ENCODE measurements at places on chromosomes 6 and 20.
A peak's percentile ranks its signal among the peaks of the same experiment; 100 is the strongest.

DNA sequence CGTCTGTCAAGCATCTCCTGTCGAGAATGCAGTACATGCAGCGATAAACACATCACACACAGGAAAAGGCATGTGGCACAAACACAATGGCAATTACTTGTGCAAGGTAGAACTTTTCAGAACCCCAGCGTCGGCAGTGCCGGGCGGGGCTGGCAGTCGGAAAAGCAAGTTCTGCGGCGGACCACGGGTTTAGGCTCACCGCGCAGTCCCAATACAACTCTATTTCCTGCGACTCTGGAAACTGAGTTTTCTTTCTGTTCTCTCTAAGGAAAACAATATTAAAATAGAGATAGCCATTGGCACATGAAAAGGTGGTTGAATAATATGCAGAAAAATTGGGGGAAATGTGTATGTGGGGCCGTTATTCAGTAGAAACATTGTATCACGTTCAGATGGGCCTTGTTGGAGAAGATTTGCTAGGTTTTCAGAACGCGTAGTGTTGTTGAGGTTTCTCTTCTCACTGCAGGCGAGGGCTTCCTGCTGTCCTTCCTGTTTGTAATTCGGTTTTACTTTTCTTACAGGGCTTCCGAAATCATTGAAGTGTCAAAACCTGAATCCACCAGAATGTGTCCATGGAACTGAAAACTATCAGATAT, 369.5 kb downstream of the THBS2 start:
- no peak for DNase-seq

DNA sequence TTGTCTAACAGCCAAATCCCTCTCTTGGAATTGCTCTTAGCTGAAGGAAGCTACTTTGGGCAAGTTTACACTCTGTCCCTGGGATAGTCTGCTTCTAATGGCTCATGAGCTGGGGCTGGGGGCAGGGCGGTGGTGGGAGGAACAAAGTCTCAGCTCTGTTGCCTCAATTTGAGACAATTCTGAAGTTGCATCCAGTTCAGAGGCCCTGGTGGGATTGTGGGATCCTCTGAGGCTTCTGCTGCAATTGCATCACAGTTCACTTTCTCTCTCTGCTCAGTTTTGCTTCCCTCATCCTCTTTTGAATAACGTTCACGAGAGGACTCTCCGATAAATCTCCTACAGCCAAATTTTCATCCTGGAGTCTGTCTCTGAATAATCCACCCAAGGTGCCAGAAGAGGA, 440.6 kb upstream of the SLC35B3 start:
- no peak for DNase-seq

DNA sequence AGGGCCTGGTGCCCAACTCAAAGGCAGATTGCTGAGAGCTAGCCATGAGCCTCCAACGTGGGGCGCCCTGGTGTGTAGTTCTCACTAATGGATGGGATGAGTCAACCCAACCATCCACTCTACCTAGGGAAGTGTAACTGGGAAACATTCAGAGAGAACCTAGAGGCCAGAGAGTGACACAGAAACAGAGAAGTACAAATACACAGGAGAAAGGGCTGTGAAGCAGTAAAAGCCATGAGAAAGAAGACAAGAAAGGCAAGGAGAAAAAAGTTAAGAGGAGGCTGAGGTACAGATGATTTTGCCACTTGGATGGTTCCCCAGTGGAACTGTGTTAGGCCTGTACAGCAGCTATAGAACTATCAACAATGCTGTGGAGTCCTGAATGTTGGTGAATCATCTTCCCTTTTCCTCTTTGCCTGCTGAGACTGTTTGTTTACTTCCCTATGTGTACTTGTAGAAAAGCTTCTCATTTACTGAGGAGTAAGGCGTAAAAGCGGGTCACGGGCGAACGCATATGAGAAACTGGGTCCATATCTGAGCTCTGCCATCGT, 39.0 kb downstream of the MAN1A1 start:
- no peak for DNase-seq

- DNase-seq = peak; percentile 45
These were observed 768.4 kb upstream of the DEFB115 start for GRCh38 chr20:30488941-30489613.

- no peak for DNase-seq
These were observed 522.0 kb upstream of the MAN1A1 start for GRCh38 chr6:119871520-119871919.

- DNase-seq = no peak
These were observed 6.3 kb downstream of the MAPK14 start for GRCh38 chr6:36033935-36034334.

- DNase-seq = peak; percentile 58
These were observed 76.6 kb downstream of the CEBPB start for GRCh38 chr20:50267041-50267865.

GRCh38 chr6:71326611-71327010, 38.0 kb downstream of the OGFRL1 start:
- DNase-seq = no peak

- no peak for DNase-seq
These were observed 1.8 kb downstream of the LZTS3 start for GRCh38 chr20:3171391-3172125.

GRCh38 chr6:134732763-134733162, 217.1 kb downstream of the ALDH8A1 start:
- DNase-seq = no peak

GRCh38 chr20:920311-920710, 4.2 kb upstream of the ANGPT4 start:
- no peak for DNase-seq

DNA sequence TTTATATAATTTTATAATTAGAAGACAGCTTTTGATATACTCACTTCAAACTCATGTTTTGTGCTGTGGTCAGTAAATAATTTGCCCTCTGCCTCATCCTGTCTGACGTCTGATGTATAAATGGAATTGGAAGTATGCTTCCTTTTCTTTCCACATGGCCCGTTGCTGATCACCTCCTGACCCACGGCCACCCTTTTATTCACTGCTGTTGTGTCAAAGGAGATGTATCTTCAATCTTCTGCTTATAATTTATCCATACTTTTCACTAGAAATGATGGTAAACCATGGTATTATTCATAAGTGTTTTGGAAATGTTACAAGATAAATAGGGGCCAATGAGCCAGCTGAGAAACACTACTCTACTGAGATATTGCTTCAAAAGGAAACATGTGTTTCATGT, 841.8 kb downstream of the PHF3 start:
- DNase-seq = no peak

Measured in WTC11 (cell line).